Caco-2 (cell line): ENCODE measurements at places on chromosomes 1 and 21. TPM values are rescaled to one million over a fixed set of nuclear protein-coding genes. Genes with fewer than 3 reads are reported as not detected.
A peak's percentile ranks its signal among the peaks of the same experiment; 100 is the strongest.

The TLR5 gene
- total RNA-seq, result 1.8 TPM in 2 replicates

The MYBPH gene
- 19.7 and 25.9 TPM in 2 replicates for total RNA-seq

The IFI44 gene
- not detected in 2 replicates for total RNA-seq

The OR6K3 gene
- not detected in 2 replicates for total RNA-seq

The FBXO2 gene
- total RNA-seq, result 78.5 and 79.8 TPM in 2 replicates

The MYBPHL gene
- total RNA-seq, result not detected in 2 replicates

GRCh38 chr1:58109646-58110200, 436.8 kb downstream of the OMA1 start:
- H3K36me3 ChIP-seq, result no peaks in the 10 kb centered on the region
- H3K27ac ChIP-seq, result no peak overlapping the region
- H3K4me1 ChIP-seq, result no peaks in the 10 kb centered on the region
- DNase-seq, result no peak
- H3K4me3 ChIP-seq, result no peak overlapping the region

GRCh38 chr21:42731264-42732032, 78.0 kb downstream of the PDE9A start:
- peaks cover 21% of the 10 kb centered on the region for H3K4me1 ChIP-seq
- H3K36me3 ChIP-seq, result no peaks in the 10 kb centered on the region
- H3K27me3 ChIP-seq, result no peaks in the 10 kb centered on the region
- peak overlapping the region; percentile 48 for H3K27ac ChIP-seq

GRCh38 chr1:8943498-8944405, 1.9 kb upstream of the CA6 start:
- H3K27ac ChIP-seq, result no peak overlapping the region
- H3K27me3 ChIP-seq, result no peaks in the 10 kb centered on the region
- no peaks in the 10 kb centered on the region for H3K36me3 ChIP-seq
- H3K4me3 ChIP-seq, result no peak overlapping the region

DNA sequence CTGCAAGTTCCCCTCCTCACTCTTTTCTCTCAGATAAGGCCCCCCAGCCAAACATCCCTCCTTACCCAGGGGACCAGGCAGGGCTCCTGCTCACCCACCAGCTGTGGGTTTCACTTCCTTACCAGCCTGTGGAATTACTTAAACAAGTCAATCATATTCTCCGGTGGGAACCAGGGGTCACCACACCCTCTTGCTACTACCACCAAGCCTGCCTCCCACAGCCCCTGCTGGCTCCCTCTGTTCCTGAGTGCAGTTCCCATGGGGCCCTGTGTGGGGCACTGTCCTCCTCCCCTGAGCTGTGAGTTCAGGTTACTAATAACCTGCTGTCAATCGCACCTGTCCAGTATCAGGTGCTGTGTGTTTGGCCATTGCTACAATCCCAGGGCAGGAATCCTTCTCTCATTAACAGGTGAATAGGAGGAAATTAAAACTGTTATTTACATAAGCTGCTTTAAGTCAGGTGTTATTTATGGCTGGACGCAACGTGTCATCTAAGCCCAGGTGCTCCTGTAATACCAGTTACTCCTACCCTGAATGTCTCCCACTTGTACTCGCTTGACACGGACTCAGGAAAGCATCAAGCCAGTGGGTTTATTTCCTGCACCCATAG, 53.1 kb upstream of the LBR start:
- peak overlapping the region; percentile 24 for H3K27ac ChIP-seq
- no peak overlapping the region for H3K4me3 ChIP-seq
- no peaks in the 10 kb centered on the region for H3K4me1 ChIP-seq
- H3K36me3 ChIP-seq, result no peaks in the 10 kb centered on the region

DNA sequence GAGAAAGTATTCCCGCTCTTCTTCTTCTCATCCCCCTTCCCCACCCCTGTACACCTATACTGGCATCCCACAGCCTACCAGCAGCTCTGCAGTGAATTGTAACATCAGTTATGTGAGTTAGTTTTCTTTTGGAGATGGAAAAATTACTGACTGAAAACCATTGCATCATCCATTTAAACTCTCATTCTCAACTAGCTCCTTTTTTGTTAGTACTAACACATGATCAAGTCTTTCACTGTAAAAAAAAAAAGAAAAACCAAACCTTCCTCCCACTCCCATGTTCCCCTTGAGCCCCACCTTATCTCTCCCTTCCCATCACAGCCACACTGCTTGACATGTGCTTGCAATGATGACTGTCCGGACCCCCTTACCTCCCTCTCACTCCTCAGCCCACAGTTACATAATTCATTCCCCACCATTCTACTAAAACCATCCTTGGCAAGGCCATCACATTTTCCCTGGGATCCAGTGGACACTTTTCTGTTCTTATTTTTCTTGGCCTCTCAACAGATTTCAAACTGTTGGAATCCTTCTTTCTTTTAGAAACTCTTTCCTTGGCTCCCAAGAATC, 23.2 kb upstream of the RAVER2 start:
- no peak overlapping the region for H3K4me3 ChIP-seq
- no peaks in the 10 kb centered on the region for H3K27me3 ChIP-seq
- DNase-seq, result no peak
- H3K27ac ChIP-seq, result no peak overlapping the region

- H3K4me3 ChIP-seq, result no peak overlapping the region
- no peaks in the 10 kb centered on the region for H3K27me3 ChIP-seq
- DNase-seq, result no peak
Measured at GRCh38 chr21:35257413-35257812, 208.3 kb upstream of the RUNX1 start.

- DNase-seq, result no peak
- H3K4me3 ChIP-seq, result no peak overlapping the region
- H3K27ac ChIP-seq, result peak overlapping the region; percentile 54
- H3K4me1 ChIP-seq, result peaks cover 46% of the 10 kb centered on the region
- H3K27me3 ChIP-seq, result no peaks in the 10 kb centered on the region
- H3K36me3 ChIP-seq, result no peaks in the 10 kb centered on the region
Measured at GRCh38 chr1:16184557-16185303, 27.7 kb downstream of the ARHGEF19 start.

DNA sequence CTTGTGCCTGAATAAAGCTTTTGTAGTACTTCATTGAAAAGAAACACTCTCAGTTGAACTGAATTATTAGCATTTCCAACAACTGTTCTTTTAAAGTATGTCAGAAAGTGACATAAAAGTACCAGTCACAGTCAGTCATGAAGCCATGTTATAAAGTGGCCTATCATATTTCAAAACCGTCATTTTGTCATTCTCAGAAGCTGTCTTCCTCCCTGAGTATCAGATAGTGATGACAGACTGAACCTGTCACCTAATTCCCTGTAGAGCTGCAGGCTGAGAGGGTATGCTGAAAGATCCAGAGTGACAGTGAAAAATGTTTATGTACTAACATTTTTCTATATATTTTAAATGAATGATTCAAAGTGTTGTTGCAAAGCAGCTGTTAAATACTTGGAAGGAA, 1121.7 kb upstream of the PRMT6 start:
- no peak overlapping the region for H3K4me3 ChIP-seq
- H3K36me3 ChIP-seq, result no peaks in the 10 kb centered on the region
- H3K27ac ChIP-seq, result no peak overlapping the region
- H3K27me3 ChIP-seq, result no peaks in the 10 kb centered on the region

DNA sequence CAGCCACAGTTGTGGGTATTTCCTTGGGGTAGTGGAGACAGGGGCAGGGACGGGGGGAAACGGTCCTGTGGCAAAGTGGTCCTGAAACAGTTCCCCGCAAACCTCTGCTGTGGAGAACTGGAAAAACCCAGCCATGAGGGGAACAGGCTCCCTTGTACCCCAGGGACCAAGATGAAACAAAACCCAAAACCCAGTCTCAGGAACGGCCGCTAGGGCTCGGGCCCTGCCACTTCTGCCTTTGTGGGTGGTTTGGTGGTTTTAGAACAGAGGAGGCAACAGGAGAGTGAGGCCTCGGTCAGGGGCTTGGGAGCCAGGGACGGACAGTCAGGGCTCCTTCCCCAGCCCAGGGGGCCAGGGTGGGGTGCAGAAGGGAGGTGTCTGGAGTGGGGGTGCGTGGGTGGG, 24.8 kb upstream of the EDN2 start:
- H3K36me3 ChIP-seq, result no peaks in the 10 kb centered on the region
- H3K4me3 ChIP-seq, result no peak overlapping the region
- peaks cover 11% of the 10 kb centered on the region for H3K4me1 ChIP-seq
- no peak overlapping the region for H3K27ac ChIP-seq

DNA sequence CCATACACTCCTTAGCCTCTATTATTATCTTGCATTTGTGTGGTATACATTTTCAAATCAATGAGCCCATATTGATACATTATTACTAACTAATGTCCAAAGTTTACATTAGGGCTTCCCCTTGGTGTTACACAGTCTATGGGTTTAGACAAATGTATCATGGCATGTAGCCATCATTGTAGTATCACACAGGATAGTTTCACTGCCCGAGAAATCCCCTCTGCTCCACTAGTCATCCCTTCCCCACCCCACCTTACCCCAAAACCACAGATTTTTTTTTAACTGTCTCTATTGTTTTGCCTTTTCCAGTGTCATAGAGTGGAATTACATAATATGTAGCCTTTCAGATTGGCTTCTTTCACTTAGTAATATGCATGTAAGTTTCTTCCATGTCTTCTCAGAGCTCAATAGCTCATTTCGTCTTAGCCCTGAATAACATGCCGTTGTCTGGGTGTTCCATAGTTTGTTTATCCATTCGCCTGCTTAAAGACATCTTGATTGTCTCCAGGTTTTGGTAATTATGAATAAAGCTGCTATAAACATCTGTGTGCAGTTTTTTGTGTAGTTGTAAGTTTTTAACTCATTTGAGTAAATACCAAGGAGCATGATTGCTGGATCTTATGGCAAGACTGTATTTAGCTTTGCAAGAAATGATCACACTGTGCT, 86.4 kb upstream of the LYST start:
- no peaks in the 10 kb centered on the region for H3K4me1 ChIP-seq
- no peak overlapping the region for H3K4me3 ChIP-seq
- H3K27me3 ChIP-seq, result no peaks in the 10 kb centered on the region

DNA sequence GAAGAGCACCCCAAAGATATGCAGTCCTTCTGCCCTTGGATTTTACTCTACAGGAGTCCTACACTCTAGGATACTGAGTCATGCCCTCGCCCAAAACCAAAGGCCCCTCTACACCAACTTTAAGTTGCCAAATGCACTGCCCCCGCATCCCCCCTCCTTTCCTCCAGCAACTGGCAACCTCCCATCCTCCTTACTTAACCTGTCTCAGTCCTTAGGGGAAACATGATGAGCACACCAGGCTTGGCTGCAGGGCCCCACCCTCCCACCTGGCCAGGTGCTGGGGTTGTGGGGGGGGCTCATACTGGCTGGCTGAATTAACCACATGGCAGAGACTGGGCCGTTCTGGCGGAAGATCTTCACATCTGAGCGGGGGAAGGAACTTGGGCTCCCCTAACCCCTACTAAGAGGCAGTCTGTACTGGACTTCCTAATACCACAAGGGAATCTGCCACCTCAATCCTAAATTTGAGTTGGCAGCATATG, 1.2 kb downstream of the HDGF start:
- peaks cover 7% of the 10 kb centered on the region for H3K36me3 ChIP-seq
- peak overlapping the region; percentile 100 for H3K27ac ChIP-seq
- peaks cover 44% of the 10 kb centered on the region for H3K4me1 ChIP-seq
- no peaks in the 10 kb centered on the region for H3K27me3 ChIP-seq
- H3K4me3 ChIP-seq, result peak overlapping the region; percentile 55
- no peak for DNase-seq

DNA sequence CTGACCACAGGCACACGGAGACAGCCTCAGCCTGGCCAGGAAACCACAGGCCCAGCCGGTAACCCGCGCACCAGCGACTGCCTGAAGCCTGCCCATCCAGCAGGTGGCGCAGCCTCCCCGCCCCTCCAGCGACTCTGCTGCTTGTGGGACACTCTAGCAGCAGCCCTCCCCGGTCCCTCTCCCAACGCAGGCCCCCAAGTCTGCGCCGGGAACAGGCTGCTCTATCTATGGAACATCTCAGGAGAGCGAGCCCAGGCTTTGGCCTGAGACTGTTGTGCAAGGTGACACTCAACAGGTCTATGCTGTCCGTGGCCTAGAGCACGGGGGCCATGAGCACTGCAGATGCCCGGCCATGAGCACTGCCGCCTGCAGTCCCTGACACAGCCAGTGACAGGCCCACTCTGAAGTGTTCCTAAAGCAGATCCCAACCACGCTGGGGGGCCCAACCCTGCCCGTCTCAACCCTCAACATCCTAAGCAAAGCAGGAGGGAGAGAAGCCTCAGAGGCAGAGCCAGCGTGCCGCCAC, 28.4 kb downstream of the WDR4 start:
- H3K4me1 ChIP-seq, result no peaks in the 10 kb centered on the region
- no peak overlapping the region for H3K4me3 ChIP-seq
- DNase-seq, result peak; percentile 55
- H3K36me3 ChIP-seq, result peaks cover 3% of the 10 kb centered on the region
- no peak overlapping the region for H3K27ac ChIP-seq

- no peaks in the 10 kb centered on the region for H3K27me3 ChIP-seq
- H3K27ac ChIP-seq, result no peak overlapping the region
- DNase-seq, result no peak
- H3K4me1 ChIP-seq, result peaks cover 17% of the 10 kb centered on the region
Measured at GRCh38 chr1:210362526-210362925, 33.8 kb downstream of the HHAT start.

DNA sequence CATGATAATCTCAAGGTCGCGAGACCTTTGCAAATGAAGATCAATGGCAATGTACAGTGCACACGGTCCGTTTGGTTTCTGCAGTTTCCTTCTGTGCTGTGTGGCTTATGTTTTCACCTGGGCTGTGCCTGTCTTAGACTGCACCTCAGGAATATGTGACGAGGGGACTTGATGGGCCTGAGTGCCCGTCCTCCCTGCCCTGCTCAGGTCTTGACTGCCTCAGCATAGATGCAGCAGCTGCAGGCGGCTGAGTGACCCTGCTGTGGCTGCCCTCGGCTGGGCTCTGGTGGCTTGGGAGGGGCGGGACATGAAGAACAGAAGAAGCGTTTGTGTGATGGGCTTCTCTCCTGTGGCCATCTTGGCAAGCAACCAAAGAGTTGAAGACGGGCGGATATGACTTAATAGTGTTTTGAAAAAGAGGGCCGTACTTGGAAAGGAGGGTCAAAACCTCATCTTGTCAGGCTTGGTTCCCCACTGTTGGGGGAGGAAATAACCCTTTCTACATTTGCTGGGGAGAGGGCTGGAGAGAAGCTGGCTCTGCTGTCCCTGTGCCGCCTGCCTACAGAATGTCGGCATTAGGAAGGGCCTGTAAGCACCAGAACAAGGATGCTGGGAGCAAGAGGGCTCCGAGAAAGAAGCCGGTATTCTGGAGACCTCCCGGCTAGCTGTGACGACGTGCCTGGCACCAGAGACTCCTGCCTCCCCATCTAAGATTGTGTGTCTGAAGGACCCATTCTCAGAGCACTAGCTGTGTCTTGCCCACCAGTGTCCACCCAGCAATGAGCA, 7.1 kb downstream of the MYBPHL start:
- H3K27me3 ChIP-seq, result no peaks in the 10 kb centered on the region
- peaks cover 11% of the 10 kb centered on the region for H3K4me1 ChIP-seq
- no peaks in the 10 kb centered on the region for H3K36me3 ChIP-seq
